ENCODE measurements at places on chromosomes 2 and 18. TPM values are rescaled to one million over a fixed set of nuclear protein-coding genes. Genes with fewer than 3 reads are reported as not detected.

DNA sequence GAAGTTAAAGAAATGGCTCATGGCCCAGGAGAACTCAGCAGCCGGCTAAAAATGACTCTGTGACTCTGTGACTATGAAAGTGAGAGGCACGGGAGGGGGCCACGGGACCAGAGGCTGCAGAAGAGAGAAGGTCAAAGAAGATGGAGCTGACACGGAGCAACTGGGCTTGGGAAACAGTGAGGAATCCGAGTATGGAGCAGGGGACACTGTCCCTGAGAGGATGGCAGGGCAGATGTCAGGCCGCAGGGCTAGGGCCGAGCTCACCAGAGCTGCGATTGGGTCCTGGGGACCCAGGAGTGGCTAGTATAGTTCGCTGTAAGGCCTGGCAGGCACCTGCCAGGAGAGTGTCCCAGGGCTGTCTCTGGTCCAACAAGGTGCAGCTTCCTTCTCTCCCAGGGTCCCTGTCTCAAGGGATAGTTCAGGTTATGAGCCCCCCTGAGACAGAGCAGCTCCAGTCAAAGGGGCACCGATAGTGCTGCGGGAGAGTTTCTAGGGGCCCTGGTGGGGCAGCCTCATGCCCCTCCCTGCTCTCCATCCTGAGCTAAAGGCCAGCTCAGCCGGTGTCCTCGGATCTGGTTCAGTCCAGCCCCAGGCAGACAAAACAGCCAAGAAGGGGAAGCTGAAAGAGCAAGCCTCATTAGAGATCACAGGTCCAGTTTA is 42.7 kb downstream of the CIB4 start:
- DNase-seq, result no peak

DNA sequence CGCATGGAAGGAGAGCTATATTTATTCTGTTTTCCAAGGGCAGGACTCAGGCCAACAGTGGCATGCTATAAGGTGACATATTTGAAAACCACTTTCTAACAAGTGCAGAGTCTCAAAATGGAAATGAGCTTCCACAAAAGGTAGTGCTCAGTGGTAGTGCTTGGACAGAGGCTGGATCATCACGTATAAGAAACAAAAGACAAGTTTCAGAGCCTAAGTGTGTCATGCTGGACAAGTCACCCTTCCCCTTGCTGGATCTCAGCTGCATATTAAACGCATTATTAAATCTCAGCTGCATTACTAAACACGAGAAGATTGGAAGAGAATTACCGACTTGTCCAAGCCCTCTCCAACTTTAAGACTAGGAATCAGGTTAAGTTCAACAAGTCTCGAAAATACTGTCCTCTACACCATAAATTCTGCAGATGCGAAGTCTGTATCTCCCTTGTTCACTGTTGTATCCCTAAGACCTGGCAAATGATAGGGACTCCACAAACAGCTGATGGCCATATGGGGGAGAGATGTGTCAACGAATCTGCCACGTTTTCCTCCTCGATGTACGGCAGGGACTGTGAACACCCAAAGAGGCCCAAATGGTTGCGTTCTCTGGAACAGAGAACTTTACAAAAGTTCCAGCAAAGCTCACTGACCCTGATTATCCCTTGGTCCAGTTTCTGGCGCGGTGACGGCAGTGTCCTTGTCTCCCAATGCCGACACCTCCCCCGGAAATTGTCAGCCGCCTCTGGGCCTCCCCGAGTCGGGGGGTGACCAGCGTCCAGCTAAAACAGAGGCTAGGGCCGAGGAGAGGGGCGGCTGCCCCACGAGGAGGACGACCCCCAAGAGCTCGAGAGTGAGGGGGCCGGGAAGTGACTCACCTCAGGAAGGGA is 611 bp downstream of the NOL10 start:
- DNase-seq, result peak; percentile 8

GRCh38 chr18:48048251-48048650 is 117.8 kb upstream of the SMAD2 start:
- no peak for DNase-seq

GRCh38 chr18:567122-567521 is 13.1 kb upstream of the CETN1 start:
- DNase-seq, result no peak

DNA sequence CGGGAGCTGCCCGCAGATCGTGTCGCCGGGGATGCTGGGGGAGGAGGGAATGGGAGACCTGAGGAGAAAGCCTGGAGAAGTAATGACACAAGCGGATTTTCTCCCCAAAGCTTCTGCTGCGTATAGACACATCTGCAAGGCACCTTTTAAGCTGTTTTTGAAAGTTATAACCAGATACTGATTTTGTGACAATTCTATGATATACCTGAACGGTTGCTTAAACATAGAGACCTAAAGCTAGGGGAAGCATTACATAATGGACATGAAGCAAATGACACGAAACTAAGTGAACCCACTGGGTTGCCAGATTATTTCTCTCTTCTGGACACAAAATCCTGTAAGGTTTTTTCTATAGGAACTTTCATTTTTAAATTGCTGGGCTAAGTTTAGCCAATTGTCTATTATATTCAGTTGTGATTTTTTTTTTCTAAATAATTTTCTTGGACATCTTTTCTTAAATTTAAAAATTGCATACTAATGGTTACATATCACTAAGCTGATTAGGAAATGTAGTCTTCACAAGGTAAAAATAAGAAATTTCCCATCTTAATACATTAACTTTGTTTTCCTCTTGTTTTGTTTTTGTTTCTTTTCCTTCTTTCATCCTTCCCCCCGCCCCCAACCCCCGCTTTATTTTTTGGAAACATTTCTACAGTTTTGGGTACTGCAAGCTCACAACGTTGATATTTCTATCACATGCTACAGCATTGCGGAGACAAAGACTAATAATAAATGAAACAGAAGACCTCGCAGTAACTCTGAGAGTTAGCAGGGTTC is 1.3 kb downstream of the OSBPL6 start:
- DNase-seq, result no peak

GRCh38 chr2:177572236-177572671 is 179.7 kb downstream of the AGPS start:
- DNase-seq, result no peak

DNA sequence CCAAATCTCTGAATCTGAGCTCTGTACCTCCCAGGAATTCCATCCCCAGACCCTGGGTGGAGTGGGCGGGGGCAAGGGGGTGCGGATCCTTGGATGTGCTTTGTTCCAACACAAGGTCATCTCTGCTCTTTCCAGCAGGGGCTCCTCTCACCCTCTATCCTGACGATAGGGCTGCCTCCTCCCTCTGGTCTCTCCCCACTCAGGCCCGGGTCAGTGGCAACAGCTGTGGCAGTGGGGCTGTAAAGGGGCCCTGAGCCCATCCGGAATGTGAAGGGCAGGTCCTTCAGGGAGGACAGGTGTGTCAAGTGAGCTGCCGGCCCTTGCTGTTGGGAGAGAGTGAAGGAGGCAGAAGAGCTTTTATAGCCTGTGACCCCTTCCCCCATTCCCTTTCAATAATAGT is 167.8 kb downstream of the CELF4 start:
- DNase-seq, result no peak

GRCh38 chr18:45617284-45617683 is 2.0 kb downstream of the SLC14A2 start:
- DNase-seq, result no peak

DNA sequence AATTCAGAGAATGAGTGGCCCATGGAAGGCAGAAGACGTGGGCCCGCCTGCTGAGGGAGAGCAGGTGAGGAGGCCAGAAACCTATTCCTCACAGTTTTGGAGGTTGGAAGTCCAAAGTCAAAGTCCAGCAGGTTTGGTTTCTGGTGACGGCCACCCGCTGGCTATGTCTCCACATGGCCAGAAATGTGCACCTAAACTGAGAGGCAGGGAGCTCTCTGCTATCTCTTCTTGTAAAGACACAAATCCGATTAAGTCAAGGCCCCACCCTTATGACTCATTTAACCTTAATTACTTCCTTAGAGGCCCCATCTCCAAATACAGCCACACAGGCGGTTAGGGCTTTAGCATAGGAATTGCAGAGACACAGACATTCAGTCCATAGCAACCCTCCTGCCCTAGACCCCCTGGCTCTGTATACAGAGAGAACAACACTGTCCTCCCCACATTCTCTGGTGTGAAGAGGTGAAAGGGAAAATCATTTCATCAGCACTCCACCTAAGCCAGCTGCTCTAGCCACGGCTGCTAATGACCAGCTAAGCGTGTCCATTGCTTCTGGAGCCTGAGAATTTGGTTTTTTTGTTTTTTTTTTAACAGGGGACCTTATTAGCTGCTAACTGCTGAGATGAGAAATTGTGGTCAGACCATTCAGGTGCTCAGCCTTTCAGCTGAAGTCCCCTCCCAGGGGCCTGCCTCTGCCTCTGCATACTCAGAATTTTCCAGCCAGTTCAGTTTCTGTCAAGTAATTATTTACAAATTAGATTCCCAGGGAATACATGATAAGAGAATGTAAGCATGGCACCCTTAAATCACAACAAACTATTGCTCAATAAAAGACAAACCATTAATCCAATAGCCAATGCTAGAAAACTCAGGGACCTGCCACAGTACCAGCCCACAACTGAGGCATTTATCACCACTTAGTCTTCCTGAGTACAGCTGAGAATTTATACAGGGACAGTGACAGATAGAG is 368.7 kb upstream of the ID2 start:
- peak; percentile 51 for DNase-seq

DNA sequence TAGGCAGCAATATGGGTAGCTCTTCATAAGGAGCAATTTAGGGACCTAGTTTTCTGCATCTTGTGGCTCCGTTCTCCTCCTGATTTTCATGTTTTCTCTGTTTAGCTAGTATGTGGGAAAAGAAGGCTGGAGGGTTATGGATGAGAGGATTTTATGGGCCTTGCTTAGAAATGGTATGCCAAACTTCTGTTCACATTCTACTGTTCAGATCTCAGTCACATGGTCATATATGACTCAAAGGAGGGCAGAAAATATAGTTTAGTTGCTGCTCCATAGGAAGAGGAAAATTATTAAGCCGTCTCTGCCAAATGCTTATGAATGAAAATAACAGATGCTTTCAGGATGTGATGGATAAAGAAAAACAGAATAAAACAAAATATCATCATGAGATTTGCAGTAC is 361.8 kb upstream of the CWC22 start:
- no peak for DNase-seq

- no peak for DNase-seq
Observed at GRCh38 chr2:68746408-68746807, 11.8 kb downstream of the ARHGAP25 start.

Gene SPDYA
- 0.15 TPM for polyA plus RNA-seq

Gene IL36G
- polyA plus RNA-seq, result not detected

Gene HOXD8
- polyA plus RNA-seq, result not detected

Gene ACADL
- polyA plus RNA-seq, result not detected

Gene GAD1
- polyA plus RNA-seq, result not detected
